ENCODE measurements at places on chromosomes 16 and 17. TPM values are rescaled to one million over a fixed set of nuclear protein-coding genes. Genes with fewer than 3 reads are reported as not detected.
A peak's percentile ranks its signal among the peaks of the same experiment; 100 is the strongest.

KRT12 gene
- not detected for total RNA-seq

GRCh38 chr17:77834170-77835115 is 124.1 kb upstream of the TNRC6C start:
- no peak for DNase-seq

COA3 gene
- total RNA-seq: 76.4 TPM

AANAT gene
- total RNA-seq: not detected

DNA sequence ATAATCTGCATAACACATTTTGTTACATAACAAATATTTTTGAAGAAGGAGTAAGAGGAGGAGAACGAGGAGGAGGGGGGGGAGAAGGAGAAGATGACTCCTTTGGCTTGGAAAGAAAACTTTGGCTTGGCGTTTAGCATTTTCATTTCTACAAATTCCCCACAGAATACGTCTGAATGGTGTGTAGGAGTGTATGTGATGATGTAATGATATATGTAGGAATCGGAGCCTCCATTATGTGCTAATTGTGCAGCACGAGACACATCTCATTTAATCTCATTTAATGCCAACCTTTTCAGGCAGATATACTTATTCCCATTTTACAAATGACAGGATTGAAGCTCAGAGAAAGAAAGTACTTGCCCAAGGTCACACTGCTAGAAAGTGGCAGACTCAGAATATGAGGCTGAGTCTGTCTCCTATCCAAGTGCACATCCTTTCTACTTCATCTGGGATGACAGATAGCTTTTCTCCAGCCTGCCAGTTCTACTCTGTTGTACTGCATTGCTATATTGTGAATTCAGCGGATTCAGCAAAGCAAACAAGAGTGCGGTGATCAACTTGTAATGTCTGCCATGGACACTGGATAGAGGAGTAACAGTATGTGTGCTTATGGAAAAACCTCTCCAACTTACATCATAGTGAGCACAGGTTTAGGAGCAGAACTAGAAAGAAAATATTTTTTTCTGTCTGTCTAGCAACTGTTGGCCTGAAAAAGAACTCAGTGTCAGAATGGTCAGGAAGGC is 10.4 kb upstream of the SLC47A2 start:
- DNase-seq: no peak

DNA sequence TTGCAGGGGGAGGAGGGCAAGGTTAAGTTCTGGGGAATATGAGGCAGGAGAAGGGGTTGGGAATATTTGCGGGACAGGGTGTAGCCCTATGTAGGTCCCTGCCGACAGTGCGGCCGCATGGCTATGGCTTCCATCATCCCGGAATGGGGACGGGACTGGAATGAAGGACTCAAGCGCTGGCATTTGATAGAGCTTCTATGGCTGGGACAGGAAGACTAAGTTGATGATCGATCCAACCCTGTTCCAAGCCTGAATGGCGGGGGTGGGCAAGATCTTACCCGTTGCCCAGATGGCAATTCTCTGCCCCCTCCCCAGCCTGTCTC is 47.1 kb downstream of the SRCIN1 start:
- no peak for DNase-seq

- no peak for DNase-seq
Observed at GRCh38 chr16:88606148-88606757, 32.1 kb upstream of the IL17C start.

PAFAH1B1 gene
- 91.6 TPM for total RNA-seq

DNA sequence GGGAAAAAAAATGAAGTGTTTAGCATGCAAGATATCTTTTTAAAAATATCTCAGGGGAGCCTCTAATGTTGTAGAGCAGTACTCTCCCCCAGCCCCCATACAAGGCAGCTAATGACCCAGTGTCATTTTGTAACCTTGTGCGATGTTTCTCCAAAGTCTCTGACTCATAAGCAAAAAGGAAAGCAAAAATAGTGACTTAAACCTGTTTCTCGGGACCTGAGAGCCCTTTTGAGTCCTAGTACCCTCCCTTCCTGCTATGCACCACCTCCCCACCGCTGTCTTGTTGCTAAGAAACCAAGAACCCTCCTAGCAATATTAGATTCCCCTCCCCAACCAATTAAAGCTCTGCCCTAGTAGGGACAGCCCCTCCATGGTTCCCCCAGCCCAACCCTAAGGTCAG is 2.8 kb downstream of the MYCBPAP start:
- DNase-seq: no peak

TMEM114 gene
- not detected for total RNA-seq

DNA sequence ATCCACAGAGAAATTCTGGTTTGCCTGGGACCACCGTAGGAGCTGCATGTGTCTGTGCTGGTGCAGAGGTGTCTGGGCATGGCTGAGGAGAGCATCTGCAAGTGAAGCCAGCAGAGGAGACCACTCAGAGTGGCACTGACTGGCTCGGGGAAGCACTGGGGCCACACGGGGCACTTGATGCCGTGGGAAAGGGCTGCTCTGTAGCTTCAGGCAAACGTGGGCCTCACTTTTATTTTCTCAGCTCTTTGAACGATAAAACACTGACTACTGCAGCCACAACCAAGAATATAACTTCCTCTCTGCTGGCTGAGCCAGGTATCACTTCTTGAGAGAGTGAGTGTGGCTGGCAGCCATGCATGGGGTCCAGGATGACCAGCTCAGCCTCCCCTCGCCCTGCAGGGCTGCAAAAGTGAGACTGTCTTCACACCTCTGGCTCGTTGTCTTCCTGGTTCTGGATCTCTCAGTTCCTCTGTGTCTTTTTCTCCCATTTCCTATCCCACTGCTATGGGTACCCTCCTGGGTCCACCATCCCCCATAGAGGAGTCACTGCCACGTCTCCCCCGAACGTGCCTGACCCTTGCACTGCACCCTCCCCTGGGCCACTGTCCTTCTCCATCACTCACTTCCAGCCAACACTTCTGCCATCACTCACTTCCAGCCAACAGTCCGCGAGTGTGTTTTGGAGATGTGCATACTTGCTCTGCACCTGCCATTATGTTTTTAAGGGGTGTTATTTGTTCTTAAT is 201.4 kb upstream of the CHMP6 start:
- no peak for DNase-seq

DNA sequence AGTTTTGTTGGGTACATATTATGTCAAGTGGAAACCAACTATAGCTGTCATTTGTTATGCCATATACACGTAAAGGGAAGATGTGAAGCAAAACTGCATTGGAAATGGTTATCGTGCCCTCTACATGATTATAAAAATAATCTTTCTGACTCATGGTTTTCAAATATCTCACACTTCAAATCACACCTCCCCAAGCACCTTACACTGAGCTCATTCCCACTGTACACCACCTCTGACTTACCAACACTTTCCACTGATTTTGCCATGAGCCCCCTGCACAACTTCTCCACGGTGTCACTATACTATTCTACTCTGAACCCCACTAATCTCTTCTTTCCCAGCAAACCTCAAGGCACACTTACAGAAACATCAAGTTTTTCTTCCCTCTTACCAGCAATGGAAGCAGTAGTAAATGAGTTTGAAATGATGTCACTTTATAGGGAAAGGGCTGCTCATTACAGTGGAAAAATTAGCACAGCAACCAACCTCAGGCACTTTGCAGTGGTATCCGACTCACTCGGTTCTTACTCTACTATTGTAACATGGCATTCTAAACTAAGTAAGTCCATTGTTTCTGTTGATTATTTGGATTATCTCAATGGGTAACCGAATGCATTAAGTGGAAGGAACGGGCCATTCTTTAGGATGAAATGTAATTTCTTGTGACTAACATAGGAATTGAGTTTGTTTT is 18.7 kb downstream of the ZNF821 start:
- DNase-seq: no peak

DNA sequence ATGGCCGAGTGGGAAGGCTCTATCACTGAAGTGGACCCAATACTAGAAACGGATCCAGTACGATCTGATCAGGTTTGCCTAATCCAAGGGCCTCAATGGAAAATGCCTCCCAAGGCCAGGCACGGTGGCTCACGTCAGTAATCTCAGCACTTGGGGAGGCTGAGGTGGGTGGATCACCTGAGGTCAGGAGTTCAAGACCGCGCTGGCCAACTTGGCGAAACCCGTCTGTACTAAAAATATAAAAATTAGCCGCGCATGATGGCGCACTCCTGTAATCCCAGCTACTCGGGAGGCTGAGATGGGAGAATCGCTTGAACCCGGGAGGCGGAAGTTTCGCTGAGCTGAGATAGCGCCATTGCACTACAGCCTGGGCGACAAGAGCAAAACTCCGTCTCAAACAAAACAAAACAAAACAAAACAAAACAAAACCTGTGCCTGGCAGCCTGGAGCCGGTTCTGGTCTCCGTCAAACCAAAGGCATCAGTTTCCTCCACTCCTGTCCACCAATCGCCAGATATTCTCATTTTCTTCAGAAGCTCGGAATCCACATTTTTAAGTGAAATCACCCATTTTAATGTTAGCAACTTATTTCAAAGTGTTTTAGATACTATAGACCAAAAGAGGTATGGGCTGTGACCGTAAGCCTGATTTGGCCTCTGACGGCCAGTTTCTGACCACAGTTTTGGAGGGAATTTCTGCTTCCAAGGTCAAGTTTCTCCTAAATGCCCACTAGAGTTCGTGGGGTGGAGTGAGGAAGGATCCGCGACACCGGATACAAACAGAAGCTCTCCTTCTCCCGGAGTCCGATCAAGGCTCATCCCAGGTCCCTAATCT is 664 bp downstream of the NQO1 start:
- no peak for DNase-seq

MIEF2 gene
- 5.5 TPM for total RNA-seq

CDRT4 gene
- total RNA-seq: 3.6 TPM

DNA sequence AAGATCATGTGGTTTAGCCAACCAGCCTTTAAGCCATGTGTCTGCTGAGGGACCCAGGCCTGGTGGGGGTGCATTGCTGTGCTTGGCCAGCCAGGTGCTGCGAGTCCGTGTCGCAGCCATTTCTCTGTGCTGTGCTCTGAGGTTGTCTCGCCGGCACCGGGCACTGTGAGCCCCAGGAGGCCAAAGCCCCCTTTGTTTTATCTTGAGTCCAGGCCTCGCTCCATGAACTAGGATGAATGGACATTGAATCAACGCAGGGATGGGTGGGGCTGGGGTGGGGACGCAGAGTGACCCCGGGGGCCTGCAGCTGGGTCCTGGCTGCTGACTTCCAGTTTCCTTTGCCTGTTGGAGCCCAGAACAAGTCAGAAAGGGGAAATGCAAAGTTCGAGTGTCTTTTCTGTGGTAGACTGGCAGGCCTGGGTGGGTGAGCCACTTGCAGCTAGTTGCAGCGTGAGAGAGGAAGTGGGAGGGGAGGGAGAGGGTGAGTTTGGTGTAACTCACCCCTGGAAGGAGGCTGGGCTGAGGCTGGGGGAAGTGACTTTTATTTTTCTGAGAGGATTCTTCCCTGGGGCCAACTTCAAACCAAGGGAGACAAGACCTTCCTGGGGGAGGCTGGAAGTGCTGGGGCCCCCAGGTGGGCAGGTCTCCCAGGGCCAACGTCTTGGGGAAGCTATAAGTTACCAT is 324.7 kb downstream of the SEC14L1 start:
- DNase-seq: peak; percentile 73

DNA sequence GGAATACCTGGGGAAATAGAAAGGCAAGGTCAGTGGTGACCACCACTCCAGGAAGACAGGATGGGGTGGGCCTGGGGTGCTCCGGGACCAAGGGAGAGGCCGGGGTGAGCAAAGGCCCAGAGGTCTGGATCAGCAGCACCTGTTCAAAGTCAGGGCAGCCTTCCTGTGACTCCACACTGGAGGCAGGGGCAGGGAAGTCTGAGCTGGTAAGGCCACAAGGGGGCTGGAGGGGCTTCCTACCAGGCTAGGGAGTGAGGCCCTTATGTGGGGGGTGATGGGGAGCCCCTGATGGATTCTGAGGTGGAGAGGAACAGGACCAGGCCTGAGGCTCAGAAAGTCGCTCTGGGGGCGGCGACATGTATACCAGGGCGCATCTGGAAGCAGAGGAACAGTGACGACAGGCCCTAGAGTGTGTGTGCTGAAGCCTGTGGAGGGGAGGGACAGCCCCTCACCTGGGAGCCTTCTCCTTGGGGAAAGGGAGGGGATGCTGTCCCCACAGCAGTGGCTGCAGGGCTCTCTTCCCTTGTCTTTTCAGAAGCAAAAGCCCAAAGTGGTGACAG is 3.7 kb downstream of the C16orf78 start:
- DNase-seq: no peak

GRCh38 chr16:56610017-56610608 is 1.7 kb downstream of the MT2A start:
- DNase-seq: no peak

PDP2 gene
- 12.9 TPM for total RNA-seq

DNA sequence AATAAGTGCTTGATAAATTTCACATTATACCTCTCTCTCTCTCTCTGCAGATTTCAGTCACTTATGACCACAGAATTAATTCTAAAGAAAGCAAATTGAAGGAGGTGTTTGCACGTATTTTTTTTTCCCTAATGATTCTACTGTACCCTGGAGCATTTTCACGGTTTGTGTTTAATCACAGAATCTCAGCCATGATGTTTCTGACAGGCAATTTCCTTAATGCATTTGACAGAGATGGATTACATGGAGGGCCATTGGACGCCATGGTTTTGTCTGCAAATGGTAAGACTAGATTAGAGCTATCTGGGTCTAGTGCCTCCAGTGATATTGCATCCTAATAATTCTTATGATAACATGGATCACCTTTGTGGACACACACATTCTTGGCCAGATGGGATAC is 147.5 kb upstream of the RBFOX1 start:
- no peak for DNase-seq

- no peak for DNase-seq
Observed at GRCh38 chr16:54690710-54691109, 240.0 kb upstream of the IRX5 start.

KCNH4 gene
- under 0.01 TPM for total RNA-seq

- no peak for DNase-seq
Observed at GRCh38 chr16:69703638-69704037, 22.7 kb downstream of the NQO1 start.

DNA sequence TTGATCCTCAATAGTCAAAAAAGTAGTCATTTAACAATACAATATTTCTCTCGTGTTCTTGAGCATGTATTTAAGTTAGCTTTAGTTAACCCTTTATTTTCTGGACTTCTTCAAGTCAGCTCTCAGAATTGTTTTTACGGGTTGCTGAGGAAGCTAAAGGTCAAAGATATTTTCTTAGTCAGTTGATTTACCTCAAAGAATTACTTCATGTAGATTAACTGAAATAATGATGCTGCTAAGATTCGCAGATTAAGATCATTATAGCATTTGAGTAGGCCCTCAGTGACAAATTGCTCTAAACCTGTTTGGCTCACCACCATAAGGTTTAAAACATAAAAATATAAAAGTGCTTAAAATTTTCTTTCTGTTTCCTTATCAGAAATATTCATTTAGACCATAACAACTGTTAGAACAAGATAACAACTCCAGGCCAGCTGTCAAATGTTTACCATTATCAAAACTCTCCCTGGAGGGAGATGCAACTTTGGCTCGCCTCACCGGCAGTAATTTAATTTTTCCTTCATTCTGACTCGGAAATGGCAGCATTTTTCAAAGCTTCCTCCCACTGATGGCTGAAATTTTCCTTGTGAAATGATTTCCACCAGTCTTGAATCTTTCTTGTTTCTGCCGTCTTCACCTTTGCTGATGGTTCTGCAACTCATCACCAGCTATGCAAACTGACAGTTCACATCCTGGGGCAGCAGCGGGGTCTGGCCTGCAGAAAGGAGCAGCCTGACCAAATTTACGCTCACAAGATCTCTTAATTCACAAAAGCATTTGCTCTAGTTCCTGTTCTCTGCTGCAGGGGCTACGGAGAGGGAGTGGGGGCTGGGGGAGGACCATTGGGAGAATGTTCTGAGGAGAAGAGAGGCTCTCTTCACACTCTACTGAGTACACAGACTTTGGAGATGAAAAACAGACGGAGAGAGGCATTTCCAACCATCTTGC is 254.8 kb upstream of the TBX2 start:
- DNase-seq: no peak

Measured in esophagus squamous epithelium (tissue), 5 donors.